ENCODE measurements at places on chromosomes 5 and 9.

- no peak for DNase-seq
Measured at GRCh38 chr5:93635991-93636390, 53.0 kb downstream of the NR2F1 start.

DNA sequence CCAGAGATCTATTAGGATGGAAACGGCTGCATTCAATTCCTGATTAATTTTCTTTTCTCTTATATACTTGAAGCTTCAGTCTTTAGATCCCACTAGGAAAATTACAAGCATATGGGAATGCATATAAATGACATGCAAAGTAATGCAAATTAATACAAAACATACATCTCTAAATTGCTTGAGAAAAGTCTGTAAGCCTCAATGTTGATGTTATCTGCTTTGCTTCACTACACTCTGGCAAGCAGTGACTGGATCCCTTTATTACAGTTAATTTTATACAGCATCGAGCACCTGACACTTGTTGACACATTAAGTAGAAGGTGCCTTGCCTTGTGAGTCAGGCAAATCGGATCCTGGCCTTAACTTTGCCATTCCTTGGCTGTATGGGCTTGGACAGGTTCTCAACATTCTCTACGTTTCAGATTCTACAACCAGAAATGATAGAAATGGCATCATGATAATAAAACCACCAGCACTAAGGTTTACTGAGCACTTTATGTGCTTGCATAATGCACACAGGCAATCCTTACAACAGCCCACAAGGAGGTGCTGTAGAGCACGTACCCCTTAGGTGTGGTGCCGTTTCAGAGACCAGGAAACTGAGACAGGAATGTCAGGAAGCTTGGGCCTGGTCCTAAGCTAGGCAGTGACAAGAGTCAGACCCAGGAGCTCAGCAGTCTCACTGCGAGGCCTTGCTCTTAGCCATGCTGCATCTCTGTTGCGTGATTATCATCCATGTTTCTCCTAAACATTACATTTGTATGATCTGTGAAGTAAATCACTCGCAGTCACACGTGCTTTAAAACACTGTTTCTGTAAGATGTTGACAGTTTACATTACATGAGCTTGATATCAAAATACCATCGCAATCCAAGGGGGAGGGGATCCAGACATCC, 2.7 kb downstream of the GCNT4 start:
- DNase-seq = peak; percentile 71

- DNase-seq = peak; percentile 55
Measured at GRCh38 chr9:112249277-112249676, 74.2 kb upstream of the SUSD1 start.

GRCh38 chr9:109751253-109751652, 28.7 kb upstream of the PALM2AKAP2 start:
- DNase-seq = peak; percentile 22

GRCh38 chr9:89400403-89401116, 82.3 kb downstream of the SECISBP2 start:
- DNase-seq = no peak

DNA sequence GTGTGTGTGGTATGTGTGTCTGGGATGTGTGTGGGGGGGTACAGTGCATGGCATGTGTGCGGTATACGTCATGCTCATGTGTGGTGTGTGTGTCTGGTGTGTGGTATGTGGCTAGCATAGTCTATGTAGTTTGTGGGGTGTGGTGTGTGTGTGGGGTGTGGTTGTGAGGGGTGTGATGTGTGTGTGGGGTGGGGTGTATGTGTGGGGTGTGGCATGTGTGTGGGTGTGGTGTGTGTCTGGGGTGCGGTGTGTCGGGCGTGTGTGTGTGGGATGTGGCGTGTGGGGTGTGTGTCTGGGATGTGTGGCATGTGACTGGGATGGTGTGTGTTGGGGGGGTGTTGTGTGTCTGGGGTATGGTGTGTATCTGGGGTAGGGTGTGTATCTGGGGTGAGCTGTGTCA, 52.3 kb downstream of the SECISBP2 start:
- no peak for DNase-seq

DNA sequence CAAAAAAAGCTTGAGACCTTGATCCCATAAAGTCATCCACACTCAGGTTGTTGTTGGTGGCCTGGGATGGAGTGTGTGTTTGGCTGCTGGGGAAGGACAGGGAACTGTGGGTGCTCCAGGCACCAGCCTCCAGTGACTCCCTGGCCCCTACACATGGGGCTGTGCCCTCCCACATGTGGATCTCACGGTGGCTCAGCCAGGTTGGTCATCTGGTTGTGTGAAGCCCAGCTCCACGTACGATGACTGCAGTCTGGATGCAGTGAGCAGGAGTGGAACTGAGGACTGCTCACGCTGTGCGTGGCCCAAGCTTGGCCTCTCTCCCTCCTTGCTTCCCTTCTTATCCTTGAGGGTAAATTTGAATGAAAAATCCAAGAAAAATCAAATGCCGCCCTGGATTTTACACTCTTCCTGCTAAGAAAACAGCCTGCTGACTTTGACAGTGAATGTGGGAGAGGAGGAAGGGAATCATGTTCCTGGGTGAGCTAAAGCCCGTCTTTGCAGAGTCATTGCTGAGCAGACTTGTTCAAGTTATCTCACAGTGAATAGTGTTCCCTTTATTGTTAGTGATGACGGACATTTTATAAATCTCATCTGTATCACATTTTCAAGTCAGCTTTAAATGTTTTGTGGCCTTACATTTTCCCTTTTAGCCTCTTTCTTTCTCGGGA, 65.1 kb upstream of the CACNA1B start:
- no peak for DNase-seq

- DNase-seq = no peak
Measured at GRCh38 chr5:153774686-153775085, 264.0 kb downstream of the FAM114A2 start.

DNA sequence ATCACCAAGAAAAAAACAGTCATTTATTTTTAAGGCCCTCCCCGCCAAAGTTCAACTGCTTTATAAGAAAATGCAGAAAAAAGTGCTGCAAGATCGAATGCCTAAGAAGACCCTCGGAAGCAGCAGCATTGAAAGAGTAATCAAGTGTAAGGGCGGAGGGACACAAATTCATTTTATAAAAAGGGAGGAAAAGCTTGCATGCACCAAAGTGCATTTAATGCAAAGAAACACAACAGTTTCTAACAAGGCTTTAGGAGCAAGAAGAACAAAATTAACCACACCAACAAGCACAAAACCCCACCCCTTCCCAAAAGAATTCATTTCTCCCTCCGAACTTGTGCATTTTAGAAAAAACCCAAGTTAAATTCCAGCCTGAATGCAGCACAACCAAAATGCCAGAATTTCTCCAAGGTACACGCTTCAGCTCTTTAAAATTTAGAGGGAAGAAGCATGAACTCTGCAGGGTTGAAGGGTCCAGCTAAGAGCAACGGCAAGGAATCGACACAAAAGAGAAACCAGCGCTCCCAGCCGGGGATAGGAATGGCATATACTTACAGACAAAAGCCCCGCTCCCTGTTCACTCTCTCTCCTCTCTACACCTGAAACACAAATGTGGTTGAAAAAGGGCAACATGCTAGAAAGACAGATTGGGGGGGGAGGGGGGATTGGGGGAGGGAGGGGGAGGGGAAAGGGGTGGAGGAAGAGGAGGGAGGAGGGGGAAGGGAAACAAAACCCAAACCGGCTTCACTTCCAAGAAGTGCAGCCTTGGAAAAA, at the start of gene NREP:
Gene NREP, minus strand, starts transcription at position 614 of the 774 bp plus-strand sequence. CDS start 1,422 bp downstream, outside the sequence.
- no peak for DNase-seq

DNA sequence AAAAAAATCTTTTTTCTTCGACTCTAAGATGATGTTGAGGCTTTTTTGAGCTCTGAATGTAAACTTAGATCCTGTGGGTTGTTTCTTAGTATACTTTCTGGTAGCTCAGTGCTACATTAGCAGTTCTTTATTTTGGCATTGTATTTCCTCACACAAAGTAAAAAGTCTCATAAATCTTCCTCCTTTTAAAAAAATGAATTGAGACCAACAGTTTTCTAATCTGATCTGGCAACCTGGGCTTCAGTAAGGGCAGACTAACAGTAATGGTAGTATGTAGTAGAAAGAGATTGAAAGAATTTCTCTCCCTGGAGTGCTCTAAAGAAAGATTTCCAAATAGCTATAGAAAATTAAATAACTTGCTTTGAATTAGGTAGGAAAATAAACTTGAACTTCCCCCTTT, 31.4 kb downstream of the ZCCHC7 start:
- DNase-seq = no peak

GRCh38 chr5:121031491-121031890, 567.4 kb downstream of the PRR16 start:
- DNase-seq = peak; percentile 16

- no peak for DNase-seq
Measured at GRCh38 chr9:121154782-121155181, 46.9 kb downstream of the RAB14 start.

DNA sequence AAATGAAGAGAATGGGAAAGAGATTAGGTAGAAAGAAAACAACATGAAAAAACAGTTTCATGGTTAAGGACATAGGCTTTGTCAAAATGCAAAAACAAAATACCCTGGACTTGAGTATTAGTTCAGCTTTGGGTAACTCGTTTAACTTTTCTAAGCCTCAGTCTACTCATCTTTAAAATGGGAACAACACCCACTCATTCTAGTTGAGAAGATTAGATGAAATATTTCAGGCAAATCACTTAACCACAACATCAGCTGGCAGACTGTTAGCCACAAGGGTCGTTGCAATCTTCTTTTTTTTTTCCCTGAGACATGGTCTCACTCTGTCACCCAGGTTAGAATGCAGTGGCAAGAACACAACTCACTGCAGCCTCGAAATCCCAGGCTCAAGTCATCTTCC, 185.6 kb downstream of the DCP2 start:
- no peak for DNase-seq

DNA sequence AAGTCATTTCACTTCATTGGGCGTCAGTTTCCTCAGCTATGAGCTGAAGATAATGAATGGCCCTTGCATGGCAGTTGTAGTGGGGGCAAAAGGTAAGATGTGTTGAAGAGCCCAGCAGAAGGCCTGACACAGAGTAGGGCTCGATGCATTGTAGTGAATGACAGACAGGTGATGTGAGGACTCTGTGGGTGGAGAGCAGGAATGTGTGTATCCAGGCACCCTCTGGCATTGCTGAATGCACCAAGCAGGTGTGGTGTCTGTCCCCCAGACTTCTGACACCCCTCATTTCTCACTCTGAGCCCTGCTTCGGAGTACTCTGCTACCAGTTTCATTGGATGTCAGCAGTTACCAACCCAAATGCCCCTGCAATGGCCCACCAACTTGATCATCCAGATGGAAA, 22.4 kb downstream of the LHX2 start:
- DNase-seq = no peak

- DNase-seq = no peak
Measured at GRCh38 chr5:32159328-32160072, 14.6 kb downstream of the GOLPH3 start.

GRCh38 chr5:139403418-139403786, 487 bp downstream of the SPATA24 start:
- no peak for DNase-seq

GRCh38 chr9:6852243-6852963, 94.6 kb downstream of the KDM4C start:
- DNase-seq = peak; percentile 50

- no peak for DNase-seq
Measured at GRCh38 chr9:95722141-95722540, 153.3 kb upstream of the ERCC6L2 start.

- no peak for DNase-seq
Measured at GRCh38 chr5:1043327-1043726, 34.7 kb downstream of the NKD2 start.

- DNase-seq = peak; percentile 77
Measured at GRCh38 chr5:157761690-157762621, 18.4 kb downstream of the LSM11 start.

- peak; percentile 77 for DNase-seq
Measured at GRCh38 chr5:149271716-149272563, at the start of gene AFAP1L1. AFAP1L1 (plus strand) TSS chr5:149271859; CDS start chr5:149271969, 110 bp downstream.

GRCh38 chr9:68625559-68625958, 79.5 kb upstream of the PIP5K1B start:
- DNase-seq = no peak

DNA sequence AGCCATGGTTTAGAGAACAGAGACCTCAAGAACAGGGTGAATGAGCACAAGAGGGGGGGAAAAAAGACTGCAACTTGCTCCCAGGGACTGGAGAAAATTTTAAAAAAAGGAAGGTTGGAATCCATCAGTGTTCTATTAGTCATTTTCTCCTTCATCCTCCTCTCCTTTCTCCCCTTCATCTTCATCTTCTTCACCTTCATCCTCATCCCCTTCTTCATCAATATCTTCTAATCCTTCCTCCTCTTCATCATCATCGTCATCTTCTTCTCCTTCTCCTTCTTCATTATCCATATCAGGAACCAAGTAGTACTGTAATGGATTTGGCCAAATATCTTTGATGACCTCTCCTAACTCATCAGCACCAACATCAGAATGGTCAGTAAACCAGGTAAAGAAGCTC, 86.1 kb downstream of the LIX1 start:
- no peak for DNase-seq

GRCh38 chr9:107540164-107540561, 50.6 kb upstream of the KLF4 start:
- peak; percentile 7 for DNase-seq

DNA sequence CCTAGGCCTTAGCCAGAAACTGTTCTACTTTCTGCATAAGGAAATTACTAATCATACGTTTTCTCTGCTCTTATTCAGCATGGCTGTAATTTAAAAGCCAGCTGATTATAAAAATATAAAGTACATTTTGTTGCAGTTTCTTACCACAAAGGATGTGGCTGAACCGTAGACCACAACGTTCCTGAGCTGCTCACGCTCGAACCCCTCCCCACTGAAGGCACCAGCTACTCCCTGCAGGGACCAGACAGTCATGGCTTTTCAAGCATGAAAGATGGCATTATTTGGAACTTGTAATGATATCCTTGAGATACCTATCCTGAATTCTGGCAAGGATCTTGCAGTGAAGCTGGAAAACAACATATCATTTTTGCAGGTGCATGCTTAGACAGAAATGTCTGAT, 91.8 kb upstream of the DMRT1 start:
- no peak for DNase-seq

- DNase-seq = peak; percentile 85
Measured at GRCh38 chr5:10329820-10330481, 22.2 kb upstream of the CMBL start.

DNA sequence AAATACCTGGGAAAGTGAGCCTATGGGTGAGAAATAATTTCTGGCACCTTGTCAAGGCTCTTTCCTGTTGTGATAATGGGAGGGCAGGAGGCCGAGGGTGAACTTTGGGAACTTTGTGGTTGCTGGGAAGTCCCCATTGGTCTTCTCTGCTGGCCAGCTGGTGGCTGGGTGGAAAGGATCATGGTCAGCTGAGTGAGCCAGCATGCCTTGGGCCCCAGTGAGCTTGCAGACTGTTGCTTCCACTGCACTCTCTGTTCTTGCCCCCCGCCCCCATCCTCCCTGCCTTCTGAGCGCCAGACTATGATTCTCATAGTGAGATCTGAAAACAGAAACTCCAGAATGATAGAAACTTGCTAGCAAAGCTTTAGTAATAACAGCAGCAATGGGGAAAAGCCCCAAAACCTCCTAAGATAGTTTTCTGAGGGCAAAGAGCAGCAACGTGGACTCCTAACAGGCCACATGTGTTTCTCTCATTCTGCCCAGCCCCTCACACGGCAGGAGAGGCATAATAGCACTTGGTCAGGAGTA, 139.2 kb upstream of the SMARCA2 start:
- DNase-seq = no peak

GRCh38 chr5:159527546-159528254, 197.4 kb upstream of the IL12B start:
- DNase-seq = no peak

GRCh38 chr5:158953929-158954534, 145.7 kb downstream of the EBF1 start:
- DNase-seq = peak; percentile 63

GRCh38 chr5:58357799-58358500, 101.9 kb downstream of the PLK2 start:
- no peak for DNase-seq

GRCh38 chr5:115709585-115709984, 83.7 kb upstream of the TMED7 start:
- DNase-seq = peak; percentile 9

- DNase-seq = peak; percentile 11
Measured at GRCh38 chr5:7902201-7902600, 33.3 kb downstream of the MTRR start.

Measured in GM23248 (cell line).